ENCODE measurements at places on chromosomes 2 and 18.

DNA sequence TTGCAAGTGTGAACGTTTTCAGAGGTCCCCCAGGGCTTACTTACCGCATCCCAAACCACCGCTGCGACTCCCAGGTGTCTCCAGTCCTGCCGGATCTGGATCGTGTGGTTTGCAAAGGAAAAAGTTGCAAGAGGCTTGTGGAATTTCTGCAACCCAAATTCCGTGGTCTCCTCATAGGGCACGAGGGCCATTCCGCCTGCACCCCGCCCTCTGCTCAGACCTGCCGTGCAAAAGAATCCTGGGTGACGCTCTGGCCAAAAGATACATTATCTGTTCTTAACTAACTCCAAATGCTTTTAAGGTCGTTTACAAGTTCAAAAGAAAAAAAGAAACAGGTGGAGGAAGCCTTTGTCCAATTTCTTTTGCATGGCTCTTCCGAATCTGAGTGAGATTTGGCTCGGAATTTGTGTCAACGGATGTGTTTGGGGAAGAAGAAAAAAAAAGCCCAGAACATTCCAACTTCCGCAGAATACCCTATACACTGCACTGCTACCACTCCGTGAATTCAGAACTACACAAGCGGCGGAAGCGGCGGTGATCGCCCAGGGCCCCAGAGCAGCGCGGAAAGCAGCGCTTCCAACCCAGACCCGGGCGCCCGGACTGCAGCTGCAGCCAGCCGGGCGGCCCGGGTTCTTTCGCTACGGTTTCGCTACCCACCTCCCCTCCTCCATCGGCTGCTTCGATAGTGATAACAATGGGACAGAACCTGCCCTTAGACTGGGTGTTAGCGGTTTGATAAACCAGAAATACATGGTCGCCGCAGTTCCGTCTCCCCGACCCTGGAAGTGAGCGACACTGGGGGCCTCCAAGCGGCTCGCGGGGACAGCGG, 795 bp downstream of the METTL21A start:
- peak; percentile 24 for DNase-seq

- DNase-seq, result no peak
These were observed 428.7 kb upstream of the ACVR2A start for GRCh38 chr2:147416099-147416498.

GRCh38 chr2:143371616-143372015, 242.4 kb downstream of the ARHGAP15 start:
- DNase-seq, result no peak

GRCh38 chr18:62523631-62524439, 1.0 kb downstream of the ZCCHC2 start:
- peak; percentile 58 for DNase-seq

GRCh38 chr18:35331367-35332087, 12.7 kb downstream of the ZNF24 start:
- DNase-seq, result no peak

DNA sequence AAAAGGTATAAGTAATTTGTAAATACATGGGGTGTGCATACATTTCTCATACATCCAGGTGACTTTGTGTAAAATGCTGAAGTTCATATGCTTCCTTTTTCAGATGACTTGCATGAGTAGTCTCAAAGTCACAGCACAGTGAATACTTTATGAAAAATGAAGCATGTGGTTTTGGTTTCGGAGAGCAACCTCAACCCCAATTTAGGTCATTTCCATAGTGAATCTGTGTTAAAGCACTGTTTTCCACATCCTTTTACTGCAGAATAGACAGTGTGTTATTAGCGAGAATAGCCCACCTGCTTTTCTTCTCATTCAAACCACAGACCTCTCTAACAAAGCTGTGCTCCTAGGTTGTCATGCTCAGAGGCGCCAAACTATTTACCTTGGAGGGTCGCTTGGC, 204.4 kb upstream of the RASGRP3 start:
- DNase-seq, result no peak

- DNase-seq, result no peak
These were observed 9.5 kb downstream of the INPP1 start for GRCh38 chr2:190352668-190353536.

- no peak for DNase-seq
These were observed 70.5 kb downstream of the ZFP36L2 start for GRCh38 chr2:43155851-43156411.

- DNase-seq, result no peak
These were observed 49.5 kb downstream of the ATIC start for GRCh38 chr2:215361211-215361875.

DNA sequence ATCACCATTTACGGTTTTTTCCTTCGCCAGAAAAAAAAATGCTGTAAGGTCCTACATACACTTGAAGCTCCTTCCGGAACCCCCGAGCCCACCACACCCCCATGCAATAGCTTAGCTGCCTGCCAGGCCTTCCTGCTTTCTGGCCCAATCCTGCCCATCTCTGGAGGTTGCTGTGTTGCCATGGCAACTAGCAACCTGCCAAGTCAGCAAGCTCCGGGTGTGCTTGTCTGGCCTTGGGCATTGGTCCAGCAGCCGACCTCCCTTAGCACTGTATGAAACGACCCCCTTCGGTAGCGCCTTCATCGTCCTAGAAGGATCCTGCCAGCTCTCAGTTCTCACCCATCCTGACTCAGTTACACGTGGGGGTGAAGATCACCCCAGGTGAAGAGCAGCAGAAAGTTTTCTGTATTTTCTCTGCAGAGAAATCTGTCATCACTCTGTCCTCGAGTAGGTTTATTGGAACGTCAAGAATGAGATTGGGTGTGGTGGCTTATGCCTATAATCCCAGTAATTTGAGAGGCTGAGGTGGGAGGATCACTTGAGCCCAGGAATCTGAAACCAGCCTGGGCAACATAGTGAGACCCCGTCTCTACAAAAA, 47.4 kb upstream of the MTCL1 start:
- DNase-seq, result no peak

DNA sequence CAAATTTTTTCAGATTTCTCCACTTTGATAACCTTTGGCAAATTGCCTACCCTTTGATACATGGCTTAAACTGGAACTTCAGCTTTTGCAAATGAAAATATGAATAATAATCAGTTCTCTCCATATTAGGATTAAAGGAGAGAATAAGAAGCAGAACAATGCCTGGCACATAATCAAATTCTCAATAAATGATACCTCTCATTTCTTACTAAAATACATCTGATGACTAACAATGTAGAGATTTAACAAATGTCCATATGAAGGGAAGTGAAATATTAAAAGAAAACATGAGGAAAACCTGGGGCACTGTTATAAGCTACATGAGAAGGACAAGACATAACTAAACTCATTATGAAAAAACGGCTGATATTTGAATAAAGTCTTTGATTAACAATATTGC, 1103.6 kb downstream of the LRP1B start:
- no peak for DNase-seq

GRCh38 chr2:176745543-176746200, 466.9 kb upstream of the HNRNPA3 start:
- peak; percentile 28 for DNase-seq

- DNase-seq, result no peak
These were observed 30.8 kb downstream of the DCC start for GRCh38 chr18:52370841-52371240.

- no peak for DNase-seq
These were observed 66.3 kb upstream of the XPO1 start for GRCh38 chr2:61604433-61604832.

- DNase-seq, result no peak
These were observed 49.6 kb downstream of the CRIM1 start for GRCh38 chr2:36405183-36405582.

- no peak for DNase-seq
These were observed 218.7 kb downstream of the CMPK2 start for GRCh38 chr2:6647046-6647445.

DNA sequence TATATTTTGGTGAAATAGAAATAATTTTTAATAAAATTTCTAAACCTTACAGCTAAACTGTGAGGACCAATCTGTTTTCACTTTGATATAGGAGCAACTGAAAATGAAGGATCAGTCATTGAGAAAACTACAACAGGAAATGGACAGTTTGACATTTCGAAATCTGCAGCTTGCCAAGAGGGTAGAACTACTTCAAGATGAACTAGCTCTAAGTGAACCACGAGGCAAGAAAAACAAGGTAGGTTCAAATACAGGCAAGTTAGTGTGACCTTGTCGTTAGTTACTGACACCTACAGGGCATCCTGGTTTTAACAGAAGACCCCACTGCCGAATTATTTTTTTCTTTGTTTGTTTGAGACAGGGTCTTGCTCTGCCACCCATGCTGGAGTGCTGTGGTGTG, 75.5 kb upstream of the STON1 start:
- no peak for DNase-seq

DNA sequence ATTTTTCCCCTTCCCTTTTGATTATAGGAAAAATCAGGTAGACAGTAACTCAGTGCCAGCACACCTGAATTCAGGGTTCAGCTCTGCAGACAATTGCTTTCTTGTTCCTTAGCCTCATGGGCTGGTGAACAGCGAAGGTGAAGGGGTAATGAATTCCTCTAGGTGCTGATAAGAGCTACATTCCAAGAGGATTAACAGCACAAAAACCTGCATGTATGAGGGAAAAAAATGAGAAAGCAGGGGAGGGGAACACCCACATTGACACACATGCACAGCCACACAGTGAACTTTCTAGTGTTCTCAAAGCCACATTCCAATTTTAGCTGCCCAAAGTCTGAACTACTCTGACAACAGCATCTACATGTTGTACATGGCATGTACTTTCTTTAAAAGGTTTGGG, 46.1 kb downstream of the SPATS2L start:
- DNase-seq, result peak; percentile 4

DNA sequence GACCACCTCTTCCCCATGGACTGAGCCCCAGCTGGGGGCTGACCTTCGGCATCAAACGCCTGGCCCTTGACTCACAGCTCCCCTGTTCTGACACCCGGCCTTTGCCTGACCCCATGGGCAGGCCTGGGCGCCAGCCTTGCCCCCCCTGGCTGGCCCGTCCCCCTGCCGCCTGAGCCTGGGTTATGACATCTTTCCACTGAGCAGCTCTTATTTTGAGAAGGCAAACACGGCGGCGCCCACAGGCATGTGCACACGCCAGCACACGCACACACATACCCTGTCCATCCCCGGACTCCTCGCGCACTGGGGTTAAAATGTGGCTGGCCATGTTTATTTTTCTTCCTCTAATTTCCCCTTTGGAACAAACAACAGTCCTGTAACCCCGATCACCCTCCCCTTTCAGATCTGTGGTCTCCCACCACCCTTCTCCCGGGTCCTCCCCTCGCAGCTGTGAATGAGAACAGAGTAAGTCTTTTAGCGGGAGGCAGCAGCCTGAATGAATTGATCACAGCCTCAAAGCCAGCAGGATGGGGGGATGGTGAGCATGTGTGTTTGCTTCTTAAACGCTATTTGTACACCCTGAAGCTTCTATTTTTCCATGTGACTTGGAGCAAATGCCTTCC, 11.8 kb upstream of the ATOH8 start:
- no peak for DNase-seq

GRCh38 chr2:60068755-60069154, 484.7 kb downstream of the BCL11A start:
- DNase-seq, result no peak

- no peak for DNase-seq
These were observed 36.9 kb upstream of the TANC1 start for GRCh38 chr2:158931572-158931971.

DNA sequence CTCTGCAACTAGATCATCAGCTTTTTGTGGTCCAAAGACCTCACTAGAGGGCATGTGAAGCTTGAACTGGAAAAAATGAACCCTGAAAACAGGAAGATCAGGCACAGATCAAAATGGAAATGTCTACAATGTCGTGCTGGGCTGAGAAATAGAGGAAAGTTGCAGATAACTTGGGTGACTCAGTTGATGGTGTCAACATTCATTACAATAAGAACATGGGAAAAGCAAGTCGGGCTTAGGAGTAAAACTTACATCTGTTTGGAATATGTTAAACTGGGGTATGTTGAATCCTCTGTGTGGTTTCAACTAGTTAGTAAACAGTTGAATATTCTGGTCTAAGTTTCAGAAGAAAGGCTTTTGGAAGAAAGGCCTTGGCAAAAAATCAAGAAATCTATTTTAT, 940.4 kb downstream of the ERBB4 start:
- DNase-seq, result no peak

DNA sequence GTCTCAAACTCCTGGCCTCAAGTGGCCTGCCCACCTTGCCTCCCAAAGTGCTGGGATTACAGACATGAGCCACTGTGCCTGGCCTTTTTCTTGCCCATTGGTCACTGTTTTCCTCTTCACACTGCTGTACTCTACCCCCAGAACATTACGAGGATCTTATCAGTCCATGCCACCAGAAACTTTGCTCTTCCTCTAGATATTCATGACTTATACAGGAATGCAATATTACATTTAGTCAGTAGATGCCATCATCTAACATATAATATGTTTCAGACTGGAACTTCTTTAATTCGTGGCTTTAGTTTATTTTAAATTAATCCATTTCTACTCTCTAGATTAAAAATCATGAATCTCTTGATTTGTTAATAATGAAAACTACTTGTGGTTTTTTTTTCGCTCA, 135.5 kb downstream of the COMMD1 start:
- no peak for DNase-seq

GRCh38 chr2:28594000-28594331, 98.1 kb downstream of the PLB1 start:
- DNase-seq, result no peak

DNA sequence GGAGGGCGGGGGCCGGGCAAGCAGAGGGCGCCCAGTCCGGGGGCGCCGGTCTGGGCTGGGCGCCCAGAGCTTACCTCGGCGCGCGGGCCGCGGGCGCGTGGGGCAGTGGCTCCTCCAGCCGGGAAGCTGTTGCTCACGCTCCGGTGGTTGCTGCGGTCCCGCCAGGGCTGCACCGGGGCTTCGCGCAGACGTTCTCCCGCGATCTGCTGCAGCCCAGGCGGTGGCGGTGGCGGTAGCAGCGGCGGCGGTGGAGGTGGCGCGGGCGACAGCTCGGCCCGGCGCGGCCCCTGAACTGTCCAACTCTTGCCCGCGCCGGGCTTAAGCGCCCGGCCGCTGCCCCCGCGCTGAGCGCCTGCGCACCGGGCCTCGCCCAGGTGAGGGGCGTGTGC, 391 bp downstream of the ZNF385B start:
- DNase-seq, result no peak

GRCh38 chr18:73365018-73365417, 497.2 kb upstream of the NETO1 start:
- no peak for DNase-seq

GRCh38 chr2:35415282-35415681, 940.3 kb upstream of the CRIM1 start:
- DNase-seq, result no peak

Data from HAP-1 (cell line).